ENCODE measurements at places on chromosomes 1 and 21.

- DNase-seq, result no peak
These were observed at the start of gene EFNA3 for GRCh38 chr1:155078469-155079209. TSS of gene EFNA3 (plus strand) at chr1:155078837. CDS start at chr1:155078942, 105 bp downstream.

GRCh38 chr1:237664348-237664747, 226.4 kb downstream of the ZP4 start:
- no peak for DNase-seq

DNA sequence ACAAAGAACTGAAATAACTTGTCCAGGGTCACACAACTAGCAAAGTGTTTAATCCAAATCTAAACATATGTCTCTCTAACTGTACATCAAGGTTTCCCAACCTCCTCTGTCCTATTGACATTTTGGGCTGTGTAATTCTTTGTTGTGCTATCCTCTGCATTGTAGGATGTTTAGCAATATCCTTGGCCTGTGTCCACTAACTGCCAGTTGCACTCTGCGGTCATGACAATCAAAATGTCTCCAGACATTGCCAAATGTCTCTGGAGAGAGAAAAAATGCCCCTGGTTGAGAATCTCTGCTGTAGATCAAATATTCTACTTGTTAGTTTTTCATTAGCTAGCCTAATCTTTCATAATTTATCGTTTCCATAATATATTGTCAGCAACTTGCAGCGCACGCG, 353.4 kb upstream of the NEGR1 start:
- no peak for DNase-seq

- DNase-seq, result no peak
These were observed 103.5 kb upstream of the ST6GALNAC5 start for GRCh38 chr1:76763738-76764137.

- DNase-seq, result no peak
These were observed 616.2 kb downstream of the RWDD3 start for GRCh38 chr1:95850165-95850649.

GRCh38 chr21:43207043-43207315, 38.2 kb downstream of the CRYAA start:
- DNase-seq, result no peak

DNA sequence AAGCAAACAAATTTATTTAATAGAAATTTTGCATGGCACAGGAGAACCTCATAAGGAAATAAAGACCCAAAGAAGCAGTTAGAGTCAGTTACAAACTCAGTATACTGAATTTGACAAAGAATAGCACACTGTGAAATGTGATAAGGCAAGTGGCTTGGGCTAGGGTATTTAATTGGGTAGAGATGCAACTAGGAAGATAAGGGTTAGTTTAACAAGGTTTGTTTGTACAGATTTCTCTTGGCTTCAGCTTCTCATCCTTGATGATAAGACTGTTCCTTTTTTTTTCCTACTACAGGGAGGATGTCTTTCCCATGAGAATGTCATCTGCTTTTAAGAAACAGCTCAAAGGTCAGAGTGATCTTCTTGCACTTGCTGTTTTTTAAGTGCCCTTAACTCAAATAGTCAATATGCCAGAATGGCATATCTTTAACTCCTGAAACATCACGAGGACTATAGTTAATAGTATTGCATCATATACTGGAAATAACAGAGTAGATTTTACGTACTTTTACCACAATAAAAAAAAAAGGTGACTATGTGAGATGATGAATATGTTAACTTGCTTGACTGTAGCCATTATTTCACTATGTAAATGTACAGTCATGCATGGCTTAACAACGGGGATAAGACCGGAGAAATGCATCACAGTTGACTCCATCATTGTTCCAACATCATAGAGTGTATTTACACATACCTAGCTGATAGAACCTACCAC, 9.2 kb upstream of the TRAF3IP3 start:
- DNase-seq, result no peak

- no peak for DNase-seq
These were observed 20.7 kb downstream of the TRIM62 start for GRCh38 chr1:33161061-33161681.
